ENCODE measurements at places on chromosomes 2 and 18.

GRCh38 chr18:21281603-21282002 lies 39.6 kb downstream of the GREB1L start:
- DNase-seq: no peak

DNA sequence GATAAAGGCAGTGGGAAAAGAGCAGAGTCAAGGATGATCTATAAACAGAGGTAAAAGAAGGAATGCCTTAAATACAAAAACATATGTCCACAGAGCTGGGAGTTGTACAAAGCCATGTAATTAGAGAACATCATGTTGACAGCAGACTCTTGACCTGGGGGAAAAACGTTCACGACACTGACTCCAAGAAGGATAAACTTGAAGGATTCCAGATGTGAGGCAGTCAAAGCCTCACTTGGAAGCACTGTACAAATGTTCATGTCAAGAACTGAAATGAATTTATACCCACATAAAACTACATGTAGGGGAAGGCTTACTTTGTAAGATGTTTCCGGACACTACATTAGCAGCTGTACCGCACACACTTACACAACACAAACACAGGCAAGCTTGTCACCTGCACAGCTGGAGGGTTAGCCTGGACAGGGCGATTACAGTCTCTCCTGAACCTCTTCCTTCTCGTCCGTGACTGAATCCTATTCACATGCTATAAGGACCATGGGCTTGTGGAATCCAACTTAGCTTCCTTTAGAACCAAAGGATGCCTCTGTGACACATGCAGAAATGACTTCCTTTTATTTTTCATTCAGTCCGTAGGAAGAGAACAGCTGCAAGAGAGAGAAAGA lies 88.6 kb downstream of the SH3YL1 start:
- DNase-seq: no peak

GRCh38 chr2:127104166-127104660 lies 2.7 kb downstream of the BIN1 start:
- no peak for DNase-seq

- DNase-seq: no peak
Measured at GRCh38 chr2:159090514-159091201, 122.2 kb downstream of the TANC1 start.

- DNase-seq: no peak
Measured at GRCh38 chr2:217146956-217147355, 287.1 kb upstream of the TNP1 start.

Measured in activated gamma-delta T cell treated with Interleukin-2 at 50 U/mL for 16 hours (primary cell).